Esophagus squamous epithelium (tissue), 5 donors: ENCODE measurements at places on chromosomes 11 and 22. TPM values are rescaled to one million over a fixed set of nuclear protein-coding genes. Genes with fewer than 3 reads are reported as not detected.

Gene IGLL1
- not detected for total RNA-seq

GRCh38 chr11:114124601-114125144, 65.2 kb downstream of the ZBTB16 start:
- no peak for DNase-seq

Gene KCNA4
- total RNA-seq, result not detected

DNA sequence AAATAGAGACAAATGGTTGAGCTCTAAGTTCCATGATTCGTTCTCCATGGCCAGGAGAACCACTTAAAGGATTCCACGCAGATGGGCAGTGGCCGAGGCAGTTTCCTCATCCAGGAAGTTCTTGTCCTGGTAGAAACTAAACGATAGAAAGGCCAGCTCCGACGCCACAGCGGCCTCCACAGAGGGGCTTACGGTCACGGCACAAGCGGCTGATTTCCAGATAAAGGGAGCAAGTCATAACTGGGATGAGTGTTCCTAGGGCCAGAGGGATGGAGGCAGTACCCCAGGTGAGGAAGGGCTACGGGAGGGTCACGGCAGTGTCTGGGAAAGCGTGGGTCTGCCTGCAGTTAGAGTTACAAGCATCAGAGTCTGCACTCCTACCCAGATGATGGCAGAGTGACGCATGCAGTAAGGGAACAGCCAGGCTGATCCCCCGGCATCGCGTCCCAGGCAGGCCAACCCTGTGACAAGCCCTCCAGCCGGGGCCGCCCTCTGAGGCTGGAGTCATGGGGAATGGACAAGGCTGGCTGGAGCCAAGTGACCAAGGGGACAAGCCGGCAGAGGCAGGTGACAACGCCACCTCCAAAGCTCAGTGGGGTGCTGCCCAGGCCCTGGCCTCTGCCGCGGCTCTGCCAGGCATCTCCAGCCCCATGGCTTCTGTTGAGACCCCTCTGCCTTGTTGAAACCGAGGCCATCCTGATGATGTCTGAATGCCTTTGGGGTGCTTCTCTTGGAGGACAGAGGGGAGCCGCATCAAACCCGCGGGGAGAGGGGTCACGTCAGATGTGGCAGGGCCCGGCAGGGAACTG, 475.1 kb downstream of the BRD1 start:
- DNase-seq, result no peak

Gene OR51B5
- total RNA-seq, result not detected

GRCh38 chr11:132330515-132330914, 960.1 kb downstream of the NTM start:
- DNase-seq, result no peak

DNA sequence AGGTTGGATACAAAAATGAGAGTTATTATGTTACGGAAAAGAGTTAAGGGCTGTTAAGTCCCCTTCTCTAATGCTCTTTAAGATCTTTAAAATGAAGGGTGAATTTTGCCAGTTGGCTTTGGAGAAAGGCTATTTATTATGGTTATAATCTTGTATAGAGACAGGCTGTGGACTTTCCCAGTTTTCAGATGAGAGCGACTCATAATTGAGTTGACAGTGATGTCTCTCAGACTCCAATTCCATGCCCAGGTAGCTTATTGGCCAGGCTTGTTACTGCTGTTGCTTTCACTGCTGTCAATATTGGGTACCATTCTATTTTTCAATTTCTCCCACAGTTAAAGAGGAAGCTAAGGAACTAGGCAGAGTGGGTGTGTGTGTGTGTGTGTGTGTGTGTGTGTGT, 13.1 kb downstream of the ENDOD1 start:
- DNase-seq, result no peak

Gene CYTH4
- 4.0 TPM for total RNA-seq

- DNase-seq, result no peak
Observed at GRCh38 chr22:20423906-20424551, 13.6 kb downstream of the SCARF2 start.

Gene SNX32
- total RNA-seq, result not detected
